ENCODE measurements at places on chromosomes 7 and 10.

DNA sequence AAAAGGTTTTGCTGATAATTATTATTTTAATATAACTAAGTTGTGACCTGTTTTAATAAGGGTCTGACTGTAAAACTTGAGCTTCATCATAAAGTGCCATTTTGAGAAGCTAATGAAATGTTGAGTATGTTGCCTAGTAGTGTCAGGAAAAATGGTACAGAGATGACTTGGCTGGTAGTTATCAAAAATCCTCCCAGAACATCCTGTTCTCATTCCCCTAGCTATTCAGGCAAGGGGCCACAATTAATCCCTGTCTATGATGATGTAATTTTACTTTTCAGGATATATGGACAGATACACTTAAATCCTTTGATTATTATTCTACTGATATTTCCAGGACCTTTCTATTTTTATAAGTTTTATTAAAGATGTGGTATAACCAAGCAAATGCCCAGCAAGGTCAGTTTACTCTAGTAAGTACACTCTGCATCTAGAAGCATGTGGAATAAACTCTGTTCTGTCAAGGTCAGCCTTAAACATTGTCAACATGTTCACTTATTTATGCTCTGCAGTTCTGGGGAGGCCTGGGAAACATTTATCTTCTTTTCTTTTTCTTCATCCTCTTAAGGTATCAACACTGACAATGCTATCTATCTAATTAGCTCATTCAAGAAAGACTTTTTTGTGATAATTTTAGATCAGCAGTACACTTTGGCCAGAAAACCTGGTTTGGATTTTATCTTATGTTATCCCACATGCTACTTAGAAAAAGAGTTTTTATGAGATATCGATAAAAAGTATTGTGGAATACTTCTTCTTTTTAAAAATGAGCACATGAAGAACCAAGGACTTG, 32.1 kb downstream of the BTRC start:
- no peak overlapping the region for H3K27ac ChIP-seq
- H3K36me3 ChIP-seq = no peaks in the 10 kb centered on the region
- peaks cover 10% of the 10 kb centered on the region for H3K4me1 ChIP-seq

- no peak overlapping the region for H3K27ac ChIP-seq
- peaks cover 4% of the 10 kb centered on the region for H3K36me3 ChIP-seq
- DNase-seq = no peak
- no peaks in the 10 kb centered on the region for H3K4me1 ChIP-seq
- peaks cover 5% of the 10 kb centered on the region for H3K27me3 ChIP-seq
Observed at GRCh38 chr7:111827863-111828504, 265.7 kb upstream of the IMMP2L start.

DNA sequence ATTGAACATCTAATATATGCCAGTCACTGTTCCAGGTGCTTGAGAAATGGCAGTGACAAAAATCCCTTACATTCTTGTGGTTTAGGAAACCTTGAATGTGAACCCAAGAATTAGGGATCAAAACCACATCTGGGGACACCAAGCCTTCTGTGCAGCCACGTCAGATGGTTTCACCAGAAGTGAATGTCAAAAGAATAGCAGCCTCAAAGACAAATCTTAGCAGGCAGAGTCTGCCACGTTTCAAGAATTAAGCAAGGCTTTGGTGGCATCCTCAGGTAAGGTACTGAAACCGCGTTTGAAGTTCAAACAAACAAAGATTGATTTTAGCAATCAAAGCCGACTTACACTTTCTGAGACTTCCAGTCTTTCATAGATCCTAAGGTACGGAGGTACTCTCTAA, 225.5 kb upstream of the GNAI1 start:
- H3K4me3 ChIP-seq = no peak overlapping the region
- no peak for DNase-seq
- no peak overlapping the region for H3K27ac ChIP-seq
- H3K36me3 ChIP-seq = no peaks in the 10 kb centered on the region

DNA sequence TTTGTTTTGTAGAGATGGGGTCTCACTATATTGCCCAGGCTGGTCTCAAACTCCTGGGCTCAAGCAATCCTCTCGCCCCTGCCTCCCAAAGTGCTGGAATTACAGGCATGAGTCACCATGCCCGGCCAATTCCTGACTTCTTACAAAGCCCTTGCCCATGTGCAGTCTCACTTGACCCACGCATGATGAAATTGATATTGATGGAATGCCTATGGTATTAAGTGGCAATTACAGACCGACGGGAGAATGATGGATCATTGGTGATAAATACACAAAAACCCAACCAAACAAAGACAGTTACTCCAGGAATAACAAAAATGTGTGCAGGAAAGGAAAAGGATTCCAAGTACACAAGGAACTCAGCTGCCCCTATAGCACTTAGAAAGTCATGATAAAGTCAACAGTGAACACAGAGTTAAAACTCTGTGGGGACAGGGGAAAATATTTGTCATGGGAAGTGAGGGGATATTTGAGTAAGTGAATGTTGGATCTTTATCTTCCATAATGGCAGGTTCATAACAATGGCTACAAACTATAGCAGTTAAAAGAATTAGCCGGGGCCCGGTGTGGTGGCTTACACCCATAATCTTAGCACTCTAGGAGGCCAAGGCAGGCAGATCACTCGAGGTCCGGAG, 21.6 kb downstream of the HIP1 start:
- H3K4me3 ChIP-seq = no peak overlapping the region
- no peak overlapping the region for H3K27ac ChIP-seq
- DNase-seq = no peak
- no peaks in the 10 kb centered on the region for H3K27me3 ChIP-seq

GRCh38 chr10:124607693-124608092, 136.5 kb downstream of the FAM53B start:
- peak overlapping the region; percentile 34 for H3K4me3 ChIP-seq
- no peaks in the 10 kb centered on the region for H3K36me3 ChIP-seq
- H3K4me1 ChIP-seq = peaks cover 20% of the 10 kb centered on the region
- peak overlapping the region; percentile 52 for H3K27ac ChIP-seq
- DNase-seq = no peak
- H3K27me3 ChIP-seq = no peaks in the 10 kb centered on the region

GRCh38 chr7:92655346-92655884, 65.2 kb upstream of the FAM133B start:
- H3K27ac ChIP-seq = no peak overlapping the region
- no peak overlapping the region for H3K4me3 ChIP-seq
- H3K4me1 ChIP-seq = no peaks in the 10 kb centered on the region
- H3K27me3 ChIP-seq = no peaks in the 10 kb centered on the region

- H3K4me3 ChIP-seq = no peak overlapping the region
- no peak overlapping the region for H3K27ac ChIP-seq
- H3K4me1 ChIP-seq = no peaks in the 10 kb centered on the region
- H3K36me3 ChIP-seq = peaks cover 8% of the 10 kb centered on the region
- H3K27me3 ChIP-seq = no peaks in the 10 kb centered on the region
Observed at GRCh38 chr7:86837235-86837634, 193.5 kb downstream of the GRM3 start.

DNA sequence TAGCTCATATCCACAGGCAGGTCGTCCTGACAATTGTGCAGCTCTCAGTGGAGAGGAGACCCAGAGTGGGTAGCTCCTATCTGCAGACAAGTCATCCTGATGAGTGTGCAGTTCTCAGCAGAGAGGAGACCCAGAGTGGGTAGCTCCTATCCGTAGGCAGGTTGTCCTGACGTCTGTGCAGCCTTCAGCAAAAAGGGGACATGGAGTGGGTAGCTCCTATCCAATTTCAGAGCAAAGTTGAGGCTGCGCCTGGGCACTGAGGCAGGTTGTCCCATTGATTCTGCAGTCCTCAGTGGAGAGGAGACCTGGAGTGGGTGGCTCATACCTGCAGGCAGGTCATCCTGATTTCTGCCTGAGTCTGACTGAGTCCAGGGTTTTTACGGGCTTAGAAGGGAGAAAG, 111.8 kb downstream of the HPSE2 start:
- no peaks in the 10 kb centered on the region for H3K36me3 ChIP-seq
- H3K4me3 ChIP-seq = no peak overlapping the region
- H3K27ac ChIP-seq = no peak overlapping the region
- H3K27me3 ChIP-seq = peaks cover 11% of the 10 kb centered on the region

- DNase-seq = no peak
- no peak overlapping the region for H3K27ac ChIP-seq
Observed at GRCh38 chr10:110404825-110405224, 92.9 kb upstream of the DUSP5 start.

- no peaks in the 10 kb centered on the region for H3K4me1 ChIP-seq
- no peak for DNase-seq
- no peak overlapping the region for H3K4me3 ChIP-seq
Observed at GRCh38 chr7:51308265-51308664, 8.3 kb downstream of the COBL start.

DNA sequence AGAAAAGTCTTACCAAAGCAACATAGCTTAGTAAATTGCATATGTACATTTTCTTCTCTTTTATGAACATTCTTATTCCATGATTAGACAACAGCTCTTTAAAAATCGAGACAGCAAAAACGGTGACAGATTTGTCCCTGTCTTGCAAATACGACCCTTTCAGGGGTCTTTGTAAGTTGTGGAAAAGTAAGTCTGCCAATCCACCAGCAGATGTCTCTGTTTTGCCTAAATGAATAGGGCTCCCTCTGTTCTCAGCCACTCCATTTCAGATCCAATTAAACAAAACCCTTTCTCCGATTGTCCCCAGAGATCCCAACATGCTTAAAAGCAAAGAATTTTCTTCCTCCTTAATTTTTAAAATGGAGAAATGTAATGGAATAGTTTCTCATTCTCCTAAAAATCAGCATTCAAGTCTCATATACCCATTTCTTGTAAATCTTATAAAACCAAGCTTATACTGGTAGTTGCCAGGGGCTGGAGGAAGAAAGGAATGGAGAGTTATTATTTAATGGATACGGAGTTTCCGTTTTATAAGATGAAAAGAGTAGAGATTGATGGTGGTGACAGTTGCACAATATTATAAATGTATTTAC, 61.0 kb upstream of the NFE2L3 start:
- DNase-seq = no peak
- H3K4me1 ChIP-seq = peaks cover 14% of the 10 kb centered on the region

- peak within 1 kb of the TSS; percentile 97 for H3K4me3 ChIP-seq
- H3K4me1 ChIP-seq = peaks cover 25% of the 10 kb centered on the region
- no peaks in the 10 kb centered on the region for H3K27me3 ChIP-seq
Observed at GRCh38 chr7:107044347-107045194, at the start of gene PRKAR2B. TSS of gene PRKAR2B (plus strand) at chr7:107044705. CDS start at chr7:107044908, 203 bp downstream.

- H3K36me3 ChIP-seq = no peaks in the 10 kb centered on the region
- H3K27me3 ChIP-seq = no peaks in the 10 kb centered on the region
- no peak overlapping the region for H3K4me3 ChIP-seq
- DNase-seq = no peak
- peaks cover 5% of the 10 kb centered on the region for H3K4me1 ChIP-seq
Observed at GRCh38 chr7:7764520-7765396, 46.4 kb upstream of the RPA3 start.

DNA sequence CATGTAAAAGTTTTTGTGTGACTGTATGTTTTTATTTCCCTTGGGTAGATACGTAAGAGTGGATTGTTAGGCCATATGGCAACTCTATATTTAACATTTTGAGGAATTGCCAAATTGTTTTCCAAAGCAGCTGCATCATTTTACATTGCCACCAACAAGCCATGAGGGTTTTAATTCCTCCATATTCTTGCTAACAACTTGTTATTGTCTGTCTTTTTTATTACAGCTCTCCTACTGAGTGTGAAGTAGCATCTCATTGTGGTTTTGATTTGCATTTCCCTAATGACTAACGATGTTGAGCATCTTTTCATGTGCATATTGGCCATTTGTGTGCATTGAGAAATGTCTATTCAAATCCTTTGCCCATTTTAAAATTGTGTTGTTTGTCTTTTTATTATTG, 94.9 kb downstream of the CARD11 start:
- no peak overlapping the region for H3K27ac ChIP-seq
- peaks cover 10% of the 10 kb centered on the region for H3K27me3 ChIP-seq
- DNase-seq = no peak
- no peak overlapping the region for H3K4me3 ChIP-seq
- peaks cover 5% of the 10 kb centered on the region for H3K36me3 ChIP-seq

DNA sequence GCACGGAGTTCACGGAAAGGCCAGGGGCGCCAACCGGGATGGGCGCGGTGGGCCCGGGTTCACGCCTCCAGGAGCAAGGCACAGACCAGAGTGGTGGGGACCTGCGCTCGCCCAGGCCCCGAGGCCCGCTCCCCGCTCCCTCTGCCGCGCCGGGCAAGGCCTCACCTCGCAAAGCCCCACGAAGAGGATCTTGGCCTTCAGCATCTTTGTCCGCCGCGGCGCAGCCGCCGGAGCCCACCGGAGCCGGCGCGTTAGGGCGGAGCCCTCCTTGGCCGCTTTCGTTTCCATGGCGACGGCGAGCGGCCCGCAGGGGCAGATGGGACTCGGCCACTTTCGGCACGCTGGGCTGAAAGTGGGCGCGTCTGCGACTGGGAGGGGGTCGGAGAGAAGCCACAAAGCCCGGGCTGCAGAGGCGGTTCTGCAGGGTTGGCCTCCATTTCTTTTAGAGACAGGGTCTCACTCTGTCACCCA, 944.4 kb upstream of the ZNF722 start:
- H3K36me3 ChIP-seq = peaks cover 11% of the 10 kb centered on the region
- no peak for DNase-seq
- H3K4me3 ChIP-seq = no peak overlapping the region

GRCh38 chr7:24656608-24657007, 83.4 kb downstream of the PALS2 start:
- H3K36me3 ChIP-seq = peaks cover 12% of the 10 kb centered on the region
- H3K27me3 ChIP-seq = no peaks in the 10 kb centered on the region
- H3K27ac ChIP-seq = no peak overlapping the region
- DNase-seq = no peak

- H3K4me1 ChIP-seq = peaks cover 54% of the 10 kb centered on the region
- H3K27ac ChIP-seq = no peak overlapping the region
- no peaks in the 10 kb centered on the region for H3K27me3 ChIP-seq
- peak overlapping the region; percentile 99 for H3K4me3 ChIP-seq
- no peak for DNase-seq
Observed at GRCh38 chr7:23529262-23529859, 2.4 kb downstream of the TRA2A start.

GRCh38 chr7:152543799-152544198, 108.0 kb upstream of the KMT2C start:
- H3K27ac ChIP-seq = no peak overlapping the region
- H3K4me3 ChIP-seq = no peak overlapping the region
- H3K27me3 ChIP-seq = peaks cover 8% of the 10 kb centered on the region

DNA sequence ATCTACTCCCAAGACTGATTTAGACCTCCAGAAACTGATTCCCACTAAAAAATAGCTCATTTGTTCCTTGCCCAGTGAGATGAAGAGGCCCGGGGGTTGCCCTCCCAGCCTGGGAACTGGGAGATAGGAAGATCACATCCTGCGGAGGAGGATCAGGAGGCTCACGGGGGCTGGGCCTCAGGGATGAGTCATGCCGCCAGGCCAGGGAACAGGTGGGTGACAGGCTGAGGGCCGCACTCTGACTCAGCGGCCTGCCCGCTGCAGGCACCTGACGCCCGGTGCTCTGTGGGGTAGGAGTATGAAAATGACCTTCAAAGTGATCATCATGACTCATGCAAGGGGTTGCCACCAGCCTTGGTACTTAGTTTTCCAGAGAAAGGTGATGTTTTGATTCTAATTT, 104.5 kb upstream of the ZPBP start:
- H3K36me3 ChIP-seq = no peaks in the 10 kb centered on the region
- H3K27ac ChIP-seq = no peak overlapping the region
- no peak for DNase-seq
- H3K4me1 ChIP-seq = no peaks in the 10 kb centered on the region
